Upper lobe of right lung (tissue), 1 donor: ENCODE measurements at places on chromosomes 1 and 21.

DNA sequence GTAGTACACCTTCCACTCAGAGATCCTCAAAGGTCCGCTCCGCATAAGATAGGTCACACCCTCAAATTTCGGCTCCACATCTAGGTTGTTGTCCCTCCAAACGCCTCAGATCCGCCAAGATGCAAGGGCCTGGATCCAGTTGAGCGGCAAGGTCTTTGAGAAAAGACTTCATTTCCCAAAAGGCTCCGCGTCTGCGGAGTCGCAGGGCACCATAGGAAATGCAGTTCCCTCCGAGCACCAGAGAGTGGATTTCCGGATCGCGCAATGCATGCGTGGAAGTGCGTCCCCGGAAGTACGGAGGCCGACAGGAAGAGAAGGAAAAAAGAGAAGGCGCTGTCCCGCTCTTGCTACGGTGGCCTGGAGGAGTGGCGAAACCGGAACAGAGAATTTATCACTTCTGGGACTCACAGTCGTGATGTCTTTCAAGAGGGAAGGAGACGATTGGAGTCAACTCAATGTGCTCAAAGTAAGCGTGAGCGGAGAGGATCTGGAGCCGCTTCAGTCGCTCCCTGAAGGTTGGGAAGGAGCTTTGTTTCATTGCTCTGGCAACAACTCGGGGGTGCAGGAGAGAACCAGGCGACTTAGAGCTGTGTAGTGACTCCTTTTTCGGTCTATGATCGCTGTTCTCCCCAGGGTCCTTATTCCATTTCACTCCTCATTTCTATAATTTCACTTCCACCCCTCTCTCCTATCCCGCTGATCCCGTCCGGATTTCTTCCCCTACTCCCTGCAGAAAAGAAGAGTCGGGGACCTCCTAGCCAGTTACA, at the start of the genes LYSMD1 and SCNM1:
TSS of gene LYSMD1 (minus strand) at position 165 of the 767 bp plus-strand sequence. CDS start 644 bp downstream, outside the sequence.
TSS of gene SCNM1 (plus strand) at position 407 of the 767 bp plus-strand sequence. CDS start at position 416, 9 bp downstream.
- DNase-seq, result peak; percentile 96

DNA sequence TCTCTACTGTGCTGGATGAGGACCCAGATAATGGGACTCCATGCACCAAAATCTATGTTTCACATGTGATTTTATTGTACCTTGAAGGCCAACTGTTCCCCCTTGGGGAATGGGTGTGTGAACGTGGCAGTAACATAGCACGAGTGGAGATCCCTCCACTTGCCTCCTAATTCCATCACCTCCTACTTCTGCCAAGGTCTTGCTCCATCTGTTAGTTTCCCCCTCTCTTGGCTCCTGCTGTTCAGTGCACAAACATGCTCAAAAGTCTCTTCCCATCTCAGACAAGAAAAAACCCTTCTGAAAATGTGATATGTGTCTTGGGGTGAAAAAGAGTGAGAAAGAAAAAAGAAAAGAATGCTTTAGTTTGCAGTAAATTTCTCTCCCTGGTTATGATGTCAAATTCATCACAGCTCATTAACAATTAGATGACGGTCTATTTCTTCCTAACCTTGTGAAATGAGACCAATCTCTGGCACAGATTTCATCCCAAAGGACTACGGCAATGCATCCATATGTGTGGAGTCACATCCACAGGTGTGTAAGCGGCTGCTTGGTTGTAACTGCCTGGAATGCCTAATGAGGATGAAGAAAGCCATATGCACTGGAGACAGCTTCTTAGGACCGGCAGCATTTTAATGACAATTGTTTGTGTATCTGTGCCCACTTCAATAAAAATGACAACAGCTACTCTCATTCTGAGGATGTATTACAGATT, 79.3 kb upstream of the DIRAS3 start:
- DNase-seq, result no peak

DNA sequence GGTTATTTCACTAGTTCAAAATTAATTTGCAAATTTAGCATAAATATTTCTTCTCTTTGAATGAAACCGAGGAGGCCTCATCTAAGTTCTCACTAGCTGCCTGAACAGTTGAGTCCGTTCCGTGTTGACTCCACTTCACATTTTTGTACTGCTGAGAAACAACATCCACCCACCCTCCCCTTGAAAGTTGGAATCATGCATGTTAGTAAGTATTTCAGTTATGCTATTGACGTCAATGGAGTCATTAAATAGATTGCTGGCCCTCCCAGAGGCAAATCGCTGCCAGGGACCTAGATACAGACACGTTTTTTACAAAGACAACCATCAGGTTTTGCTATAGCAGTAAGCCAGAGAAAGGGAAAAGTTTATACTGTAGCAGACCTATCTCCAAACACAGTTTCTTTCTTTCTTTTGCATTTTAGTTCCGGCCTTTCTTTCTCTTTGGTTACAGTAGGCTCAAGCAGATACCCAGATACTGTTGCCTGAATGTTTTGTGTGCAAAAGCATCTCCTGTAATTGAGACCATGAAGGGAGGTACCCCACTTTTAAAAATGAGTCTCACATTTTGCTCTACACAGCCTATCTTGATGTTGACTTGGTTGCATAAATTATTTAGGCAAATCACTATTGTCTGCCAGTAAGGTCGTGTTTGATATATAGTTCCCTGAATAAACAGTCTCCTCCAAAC, 262.6 kb upstream of the SGIP1 start:
- DNase-seq, result no peak

GRCh38 chr21:45409466-45410150, 4.6 kb downstream of the COL18A1 start:
- DNase-seq, result no peak
